ENCODE measurements at places on chromosomes 12 and 14.

- DNase-seq: no peak
Observed at GRCh38 chr14:52481864-52482263, 70.4 kb downstream of the TXNDC16 start.

DNA sequence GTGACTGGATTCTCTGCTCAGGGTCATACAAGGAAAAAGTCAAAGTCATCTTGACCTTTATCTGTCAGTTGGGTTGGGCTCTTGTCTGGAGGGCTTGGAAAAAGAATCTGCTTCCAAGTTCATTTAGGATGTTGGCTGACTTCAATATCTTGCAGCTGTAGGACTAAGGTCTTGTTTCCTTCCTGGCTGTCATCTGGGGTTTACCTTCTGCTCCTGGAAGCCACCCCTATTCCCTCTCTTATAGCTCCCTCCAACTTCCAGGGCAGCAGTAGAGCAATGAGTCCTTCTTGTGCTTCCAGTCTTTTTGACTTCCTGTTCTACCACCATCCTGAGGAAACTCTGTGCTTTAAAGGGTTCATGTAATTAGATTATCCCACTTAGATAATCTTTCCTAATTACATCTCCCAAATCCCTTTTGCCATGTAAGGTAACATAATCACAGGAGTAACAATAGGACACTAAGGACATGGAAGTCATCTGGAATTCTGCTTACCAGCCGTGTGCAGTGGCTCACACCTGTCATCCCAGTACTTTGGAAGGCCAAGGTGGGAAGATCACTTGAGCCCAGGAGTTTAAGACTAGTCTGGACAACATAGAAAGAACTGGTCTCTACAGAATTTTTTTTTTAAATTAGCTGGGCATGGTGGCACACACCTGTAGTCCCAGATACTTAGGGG is 170.7 kb upstream of the KITLG start:
- DNase-seq: no peak

- no peak for DNase-seq
Observed at GRCh38 chr12:132741620-132742019, 20.0 kb downstream of the ANKLE2 start.

- no peak for DNase-seq
Observed at GRCh38 chr12:98232753-98233390, 282.5 kb upstream of the TMPO start.

- DNase-seq: no peak
Observed at GRCh38 chr14:66442953-66443571, 43.1 kb upstream of the CCDC196 start.

GRCh38 chr14:62097072-62097471 is 334.9 kb downstream of the SNAPC1 start:
- DNase-seq: no peak

DNA sequence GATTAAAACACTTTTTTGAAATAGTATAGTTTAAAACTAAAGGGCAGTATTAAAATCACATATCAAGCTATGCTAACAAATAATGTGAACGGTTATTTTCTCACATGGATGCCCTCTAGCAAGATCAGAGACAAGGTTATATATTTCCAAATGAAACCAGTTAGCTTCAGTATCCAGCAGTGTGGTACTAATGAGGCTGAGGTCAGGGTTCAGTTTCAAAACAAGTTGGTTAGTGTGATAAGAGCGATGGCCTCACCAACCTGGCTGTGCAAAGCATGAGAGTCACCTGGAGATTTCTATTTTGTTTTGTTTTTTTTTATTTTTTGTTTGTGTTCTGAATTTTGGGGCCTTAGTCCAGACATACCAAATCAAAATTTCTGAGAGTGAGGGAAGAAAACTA is 352.2 kb upstream of the KITLG start:
- DNase-seq: no peak

- no peak for DNase-seq
Observed at GRCh38 chr12:27814411-27814810, 34.4 kb upstream of the MANSC4 start.

- DNase-seq: no peak
Observed at GRCh38 chr12:128707488-128707887, 116.3 kb downstream of the SLC15A4 start.

- no peak for DNase-seq
Observed at GRCh38 chr14:29705801-29706200, 221.8 kb downstream of the PRKD1 start.

DNA sequence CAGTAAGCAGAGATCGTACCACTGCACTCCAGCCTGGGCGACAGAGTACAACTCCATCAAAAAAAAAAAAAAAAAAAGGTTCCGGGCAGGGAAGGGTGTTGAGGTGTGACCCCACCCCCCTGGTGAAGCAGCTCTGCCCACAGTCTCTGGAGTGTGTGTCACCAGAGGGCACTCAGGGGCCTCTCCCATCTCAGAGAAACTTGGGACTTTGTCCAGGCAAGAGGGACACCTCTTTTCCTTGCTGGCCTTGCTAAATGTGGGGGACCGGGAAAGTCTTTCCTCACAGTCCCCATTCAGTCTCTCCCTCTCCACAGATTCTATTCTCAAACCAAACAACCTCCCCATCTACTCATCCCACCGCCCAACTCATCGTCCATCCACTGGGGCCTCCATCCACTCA is 43.6 kb downstream of the RFLNA start:
- DNase-seq: no peak

DNA sequence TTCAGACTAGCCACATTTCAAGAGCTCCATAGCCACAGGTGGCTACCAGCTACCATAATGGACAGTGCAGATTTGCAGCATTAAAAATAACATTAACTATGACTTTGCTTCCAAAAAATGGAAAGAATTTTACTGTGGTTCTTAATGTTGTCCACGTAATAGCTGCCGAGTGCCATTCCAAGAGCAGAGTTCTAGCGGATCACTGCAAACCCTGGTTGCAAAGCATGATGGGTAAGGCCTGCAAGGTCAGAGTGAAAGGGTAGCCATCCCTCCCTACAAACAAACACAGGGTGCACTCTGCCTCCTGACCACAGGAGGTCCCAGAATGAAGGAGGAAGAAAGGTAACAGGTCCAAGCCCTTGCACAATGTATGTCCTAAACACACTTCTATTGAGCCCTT is 157.6 kb downstream of the DPF3 start:
- no peak for DNase-seq

DNA sequence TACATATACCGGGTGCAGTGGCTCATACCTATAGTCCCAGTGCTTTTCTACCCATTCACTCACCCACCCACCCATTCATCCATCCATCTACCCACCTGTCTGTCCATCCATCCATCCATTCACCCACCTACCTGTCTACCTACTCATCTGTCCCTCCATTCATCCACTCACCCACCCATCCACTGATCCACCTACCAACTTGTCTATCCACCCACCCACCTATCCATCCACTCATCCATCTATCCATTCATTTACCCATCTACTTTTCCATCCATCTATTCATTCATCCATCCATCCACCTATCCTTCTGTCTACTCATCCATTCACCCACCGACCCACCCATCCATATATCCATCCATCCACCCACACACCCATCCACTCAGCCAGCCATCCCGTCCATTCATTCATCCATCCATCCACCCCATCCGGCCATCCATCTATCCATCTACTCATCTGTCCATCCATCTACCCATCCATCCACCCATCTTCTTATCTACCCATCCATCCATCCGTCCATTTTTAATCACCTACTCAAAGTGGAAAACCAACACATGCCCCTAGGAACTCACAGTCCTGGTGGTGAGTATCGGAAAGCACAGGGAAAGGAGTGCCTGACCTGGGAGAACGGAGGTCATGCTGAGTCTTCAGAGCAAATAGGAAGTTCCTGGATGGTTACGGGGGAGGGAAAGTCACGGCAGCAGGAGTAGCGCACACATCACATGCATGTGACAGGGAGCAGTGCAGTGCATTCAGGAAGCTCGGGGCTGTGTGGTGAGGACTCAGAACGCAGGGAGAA is 20.0 kb downstream of the DDX51 start:
- no peak for DNase-seq

- DNase-seq: no peak
Observed at GRCh38 chr12:130685250-130685787, 30.8 kb downstream of the RIMBP2 start.

GRCh38 chr14:92647797-92648279 is 100.6 kb downstream of the LGMN start:
- DNase-seq: no peak

- DNase-seq: no peak
Observed at GRCh38 chr12:94074980-94075629, 73.3 kb upstream of the PLXNC1 start.

DNA sequence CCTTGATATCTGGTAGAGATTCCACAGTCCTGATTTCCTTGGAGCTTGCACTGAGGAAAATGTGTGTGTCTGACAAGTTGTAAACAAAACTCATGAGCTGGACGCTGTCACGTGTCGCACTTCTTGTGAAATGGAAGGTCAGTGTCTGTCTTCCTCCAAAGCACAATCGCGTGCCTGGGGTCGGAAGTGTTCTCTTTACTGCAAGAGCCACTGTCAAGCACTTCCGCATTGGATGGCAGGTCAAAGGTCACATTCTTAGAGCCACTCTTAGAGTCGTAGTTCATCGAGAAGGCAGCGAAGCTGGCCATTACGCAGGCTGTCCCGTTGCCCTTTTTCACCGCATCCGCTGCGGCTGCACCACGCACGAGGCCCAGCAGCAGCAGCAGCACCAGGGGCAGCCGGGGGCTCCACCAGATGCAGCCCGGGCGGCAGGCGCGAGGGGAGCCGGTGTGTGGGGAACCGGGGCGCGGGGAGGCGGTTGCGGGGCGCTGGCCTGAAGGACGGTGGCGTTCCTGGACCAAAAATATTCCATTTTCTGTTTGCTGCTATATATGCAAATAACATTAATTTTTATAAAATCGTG is 45.0 kb downstream of the LRTM2 start:
- no peak for DNase-seq

- no peak for DNase-seq
Observed at GRCh38 chr12:5573390-5573789, 141.5 kb downstream of the NTF3 start.

DNA sequence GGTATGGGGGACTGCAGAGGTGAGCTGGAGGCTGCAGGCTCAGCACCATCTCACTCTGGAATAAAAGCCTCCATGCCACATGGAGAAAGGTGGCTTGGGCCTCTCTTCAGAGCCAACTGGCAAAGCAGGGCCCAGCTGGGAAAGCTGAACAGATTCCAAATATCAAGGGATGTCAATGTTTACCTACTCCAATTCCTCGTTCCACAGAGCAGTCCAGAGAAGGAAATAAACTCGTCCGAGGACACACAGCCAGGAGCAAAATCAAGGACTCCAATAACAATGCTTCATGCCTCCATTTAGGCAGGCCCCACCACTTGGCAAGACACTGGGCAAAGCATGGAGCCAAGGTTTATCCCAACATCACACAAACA is 36.3 kb upstream of the PNMA1 start:
- no peak for DNase-seq

DNA sequence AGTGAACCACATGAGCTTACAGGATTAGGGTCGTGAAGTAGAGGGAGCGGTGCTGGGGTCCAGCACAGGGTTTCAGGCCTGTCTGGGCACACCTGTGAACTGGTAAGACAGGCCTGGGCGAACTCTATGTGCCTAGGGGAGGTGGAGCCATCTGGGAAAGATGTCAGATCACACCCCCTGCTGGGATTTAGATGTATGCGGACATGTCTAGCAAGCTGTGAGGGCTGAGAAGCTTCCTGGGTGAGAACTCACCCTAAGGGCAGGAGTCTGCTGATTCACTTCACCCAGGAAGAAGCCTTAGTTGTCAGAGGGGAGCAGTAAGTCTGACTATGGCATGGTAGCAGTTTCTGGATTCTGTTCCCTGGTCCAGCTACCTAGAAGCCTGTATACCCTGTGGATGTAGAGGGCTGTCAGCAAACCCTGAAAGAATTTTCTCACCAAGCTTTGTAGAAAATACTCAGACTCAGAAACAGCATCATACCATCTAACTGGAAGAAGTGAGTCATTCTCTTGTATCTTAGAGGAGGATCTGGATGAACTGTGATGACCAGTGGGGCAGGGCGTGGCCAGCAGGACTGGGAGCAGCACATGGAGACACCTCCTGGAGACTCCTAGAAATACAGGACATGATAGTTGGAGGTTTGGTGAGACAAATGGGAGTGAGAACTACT is 11.2 kb upstream of the PYGL start:
- DNase-seq: peak; percentile 6

DNA sequence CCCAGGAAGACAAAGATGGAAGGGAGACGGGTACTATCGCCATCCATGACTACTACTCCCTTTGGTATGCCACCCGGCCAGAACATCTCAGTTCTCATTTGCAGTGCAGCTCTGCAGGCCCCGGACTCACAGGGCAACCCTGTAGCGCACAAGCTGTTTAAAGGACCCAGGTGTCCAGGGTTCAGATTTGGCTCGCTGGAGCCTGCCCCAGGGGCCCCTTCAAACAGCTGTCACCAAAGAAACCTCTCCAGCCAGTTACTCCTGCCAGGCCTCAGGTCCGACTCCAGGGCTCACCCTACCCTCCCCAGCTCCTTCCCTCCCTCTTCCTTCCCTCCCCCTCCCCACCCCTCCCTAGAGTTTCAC is 5.5 kb upstream of the CHD4 start:
- DNase-seq: no peak

Data from GDM1 (cell line).